ENCODE measurements at places on chromosomes 7 and 10.

- no peak for DNase-seq
Measured at GRCh38 chr7:20033621-20034400, 183.4 kb downstream of the MACC1 start.

GRCh38 chr7:92841192-92841591 is 4.8 kb upstream of the CDK6 start:
- DNase-seq, result no peak

GRCh38 chr7:47291461-47292081 is 290.3 kb downstream of the TNS3 start:
- DNase-seq, result no peak

DNA sequence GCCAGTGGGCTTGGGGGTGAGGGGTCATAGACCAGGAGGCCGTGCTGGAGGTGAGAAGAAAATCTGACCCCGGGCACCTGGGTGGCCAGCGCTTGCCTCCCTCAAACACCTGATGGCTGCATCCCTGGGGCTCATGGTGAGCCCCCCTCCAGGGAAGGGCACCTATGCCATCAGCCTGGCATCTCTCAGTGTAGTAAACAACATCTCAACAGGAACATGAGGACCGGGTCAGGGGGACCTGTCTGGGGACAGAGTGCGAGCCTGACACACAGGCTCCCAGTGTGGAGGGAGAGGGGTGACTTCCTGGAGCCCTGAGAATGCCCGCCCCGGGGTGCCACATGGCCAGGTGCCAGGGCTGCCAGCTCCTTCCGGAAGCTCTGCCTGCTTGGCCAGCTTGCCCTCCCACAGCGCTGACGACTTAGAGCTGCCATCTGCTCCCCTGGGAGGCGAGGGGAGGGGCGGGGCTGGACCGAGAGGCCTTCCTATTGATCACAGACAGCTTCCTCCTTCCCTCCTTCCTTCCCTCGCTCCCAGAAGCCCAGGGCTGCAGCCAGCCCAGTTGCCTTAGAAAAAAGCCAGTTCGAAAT is 12.3 kb downstream of the STX1A start:
- DNase-seq, result no peak

DNA sequence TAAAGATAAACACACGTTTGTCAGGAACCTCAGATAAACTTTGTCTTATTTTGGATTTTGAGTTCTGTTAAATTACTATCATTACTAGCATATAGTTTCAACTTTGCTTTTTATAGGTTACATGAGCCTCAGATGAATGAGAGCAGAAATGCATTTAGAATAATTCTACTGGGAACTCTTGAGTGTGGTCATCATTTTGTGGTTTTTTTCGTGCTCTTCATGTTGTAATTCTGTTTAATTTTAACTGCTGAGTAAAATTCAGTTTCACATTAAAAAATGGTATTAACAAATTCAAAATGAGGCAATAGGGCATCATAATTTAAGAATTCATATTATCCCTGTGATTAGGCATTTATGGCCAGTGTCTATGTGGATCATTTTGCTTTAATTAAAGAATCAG is 72.9 kb downstream of the GNAI1 start:
- DNase-seq, result no peak

DNA sequence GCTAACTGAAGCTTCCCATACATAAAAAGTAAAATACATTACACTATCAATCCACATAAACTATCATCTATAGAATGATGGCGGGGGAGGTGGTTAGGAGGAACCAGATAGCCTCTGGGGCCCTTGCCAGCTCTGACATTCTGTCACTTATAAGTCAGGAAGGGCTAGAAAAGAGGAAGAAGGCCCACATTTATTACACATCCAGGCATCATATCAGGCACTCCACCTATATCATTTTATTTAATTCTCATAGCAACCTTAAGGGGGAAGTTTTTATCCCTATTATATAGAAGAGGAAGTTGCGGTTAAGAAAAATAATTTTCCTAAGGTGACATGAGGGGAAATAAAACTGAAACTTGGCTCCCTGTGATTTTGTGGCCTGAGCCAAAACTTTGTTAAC is 29.9 kb downstream of the HEPACAM2 start:
- DNase-seq, result no peak

DNA sequence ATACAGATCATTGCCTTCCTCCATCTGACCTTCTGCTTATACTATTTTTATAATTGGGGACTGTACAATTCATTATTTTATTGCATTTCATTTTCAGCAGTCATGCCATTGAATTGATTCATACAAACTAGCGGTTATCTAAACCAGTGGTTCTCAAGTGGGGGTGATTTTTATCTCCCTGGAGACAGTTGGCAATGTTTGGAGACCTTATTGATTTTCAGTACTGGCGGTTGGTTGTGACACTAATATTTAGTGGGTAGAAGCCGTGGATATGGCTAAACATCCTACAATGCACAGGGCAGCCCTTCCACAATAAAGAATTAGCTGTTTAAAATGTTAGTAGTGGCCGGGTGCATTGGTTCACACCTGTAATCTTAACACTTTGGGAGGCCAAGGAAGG is 765.9 kb downstream of the LRMDA start:
- no peak for DNase-seq

- DNase-seq, result no peak
Measured at GRCh38 chr7:135185471-135186260, 15.2 kb upstream of the CYREN start.

- no peak for DNase-seq
Measured at GRCh38 chr10:124641282-124642087, 102.7 kb downstream of the FAM53B start.

DNA sequence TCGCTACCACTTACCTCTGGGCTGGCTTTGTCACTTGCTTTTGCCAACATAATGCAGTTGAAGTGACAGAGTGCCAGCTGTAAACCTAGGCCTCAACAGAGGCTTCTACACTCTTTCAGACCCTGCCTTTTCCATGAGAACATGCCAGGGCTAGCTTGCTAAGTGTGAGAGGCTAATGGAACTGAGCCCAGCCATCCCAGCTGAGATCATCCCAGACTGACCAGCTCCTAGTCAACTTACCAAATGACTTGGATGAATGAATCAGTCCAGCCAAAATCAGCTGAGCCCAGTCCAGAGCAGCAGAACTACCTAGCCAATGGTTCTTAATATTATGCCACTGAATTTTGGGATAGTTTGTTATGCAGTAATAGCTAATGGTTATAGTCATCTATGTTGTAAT is 34.7 kb upstream of the MKLN1 start:
- no peak for DNase-seq

DNA sequence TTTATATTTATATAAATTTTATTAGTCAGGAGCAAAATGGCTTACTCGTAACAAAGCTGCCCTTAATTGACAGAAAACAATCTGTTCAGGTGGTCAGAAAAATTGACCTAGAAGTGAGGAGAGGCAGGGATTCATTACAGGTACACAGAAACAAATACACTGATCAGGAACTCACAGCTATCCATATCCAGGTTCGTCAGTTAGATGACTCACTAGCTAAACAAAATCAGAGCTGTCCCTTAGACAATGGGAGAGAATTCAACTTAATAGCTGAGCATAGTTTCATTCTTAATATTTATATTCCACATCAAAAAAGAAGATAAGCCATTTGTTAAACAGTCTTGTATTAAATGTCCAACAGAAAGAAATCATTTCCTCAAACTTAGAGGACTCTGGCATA is 41.7 kb downstream of the HYCC1 start:
- no peak for DNase-seq

GRCh38 chr10:102998399-102998907 is 80.4 kb downstream of the CNNM2 start:
- DNase-seq, result no peak

DNA sequence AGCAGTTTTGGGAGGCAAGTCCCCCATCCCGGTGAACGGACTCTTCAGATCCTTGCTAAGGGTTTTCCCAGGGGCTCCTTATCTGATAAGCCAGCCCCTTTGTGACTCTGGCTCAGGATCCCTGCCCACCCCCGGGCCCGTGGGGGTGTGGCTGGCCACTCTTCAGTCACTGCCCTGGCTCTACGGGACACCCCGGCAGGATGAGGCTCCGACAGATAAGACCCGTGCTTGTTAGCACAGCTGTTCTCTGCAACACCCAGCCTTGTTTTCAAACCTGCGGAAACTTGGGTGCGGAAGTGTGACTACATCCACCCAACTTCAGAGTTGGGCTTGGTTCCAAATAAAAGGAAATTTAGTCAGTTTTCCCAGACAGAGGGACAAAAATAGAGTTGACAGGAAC is 66.7 kb upstream of the PODXL start:
- no peak for DNase-seq

DNA sequence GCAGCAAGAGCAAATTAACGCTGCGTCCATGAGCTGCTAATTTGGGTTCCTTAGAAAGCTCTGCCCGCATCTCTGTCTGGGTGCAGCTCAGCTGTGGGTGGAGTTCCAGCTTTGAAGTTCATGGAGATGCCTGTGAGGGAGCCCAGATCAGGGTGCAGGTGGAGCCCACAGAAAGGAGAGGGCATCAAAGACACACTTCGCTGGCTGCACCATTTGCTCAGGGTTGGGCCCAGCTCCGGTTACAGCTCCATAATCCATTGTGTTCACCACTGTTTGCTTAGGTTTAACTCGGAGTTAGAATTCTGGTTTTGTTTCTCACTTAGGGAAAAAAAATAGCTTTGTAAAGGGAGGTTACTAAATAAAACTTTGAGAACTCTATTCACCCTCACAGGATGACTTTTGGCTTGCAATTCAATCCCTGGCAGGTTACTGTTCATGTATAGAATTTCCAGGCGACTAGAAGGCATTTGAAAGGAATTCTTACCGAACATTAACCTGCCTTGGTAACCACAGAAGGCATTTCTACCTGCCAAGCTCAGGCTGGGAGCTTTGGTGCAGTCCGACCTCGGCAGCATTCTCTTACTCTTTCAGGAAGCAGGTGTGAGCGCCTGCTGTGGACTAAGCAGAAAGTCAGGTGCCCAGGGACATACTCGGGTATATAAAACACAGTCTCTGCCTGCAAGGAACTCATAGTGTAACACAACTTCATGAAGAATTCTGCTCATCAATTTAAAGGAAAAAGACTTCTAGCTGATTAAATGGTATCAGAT is 179.5 kb upstream of the RNF32 start:
- no peak for DNase-seq

DNA sequence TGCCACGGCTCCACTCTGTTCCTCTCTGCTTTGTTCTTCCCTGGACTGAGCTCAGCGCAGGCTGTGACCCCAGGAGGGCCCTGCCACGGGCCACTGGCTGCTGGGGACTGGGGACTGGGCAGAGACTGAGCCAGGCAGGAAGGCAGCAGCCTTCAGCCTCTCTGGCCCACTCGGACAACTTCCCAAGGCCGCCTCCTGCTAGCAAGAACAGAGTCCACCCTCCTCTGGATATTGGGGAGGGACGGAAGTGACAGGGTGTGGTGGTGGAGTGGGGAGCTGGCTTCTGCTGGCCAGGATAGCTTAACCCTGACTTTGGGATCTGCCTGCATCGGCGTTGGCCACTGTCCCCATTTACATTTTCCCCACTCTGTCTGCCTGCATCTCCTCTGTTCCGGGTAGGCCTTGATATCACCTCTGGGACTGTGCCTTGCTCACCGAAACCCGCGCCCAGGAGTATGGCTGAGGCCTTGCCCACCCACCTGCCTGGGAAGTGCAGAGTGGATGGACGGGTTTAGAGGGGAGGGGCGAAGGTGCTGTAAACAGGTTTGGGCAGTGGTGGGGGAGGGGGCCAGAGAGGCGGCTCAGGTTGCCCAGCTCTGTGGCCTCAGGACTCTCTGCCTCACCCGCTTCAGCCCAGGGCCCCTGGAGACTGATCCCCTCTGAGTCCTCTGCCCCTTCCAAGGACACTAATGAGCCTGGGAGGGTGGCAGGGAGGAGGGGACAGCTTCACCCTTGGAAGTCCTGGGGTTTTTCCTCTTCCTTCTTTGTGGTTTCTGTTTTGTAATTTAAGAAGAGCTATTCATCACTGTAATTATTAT is 1.2 kb downstream of the CLDN4 start:
- DNase-seq, result no peak

DNA sequence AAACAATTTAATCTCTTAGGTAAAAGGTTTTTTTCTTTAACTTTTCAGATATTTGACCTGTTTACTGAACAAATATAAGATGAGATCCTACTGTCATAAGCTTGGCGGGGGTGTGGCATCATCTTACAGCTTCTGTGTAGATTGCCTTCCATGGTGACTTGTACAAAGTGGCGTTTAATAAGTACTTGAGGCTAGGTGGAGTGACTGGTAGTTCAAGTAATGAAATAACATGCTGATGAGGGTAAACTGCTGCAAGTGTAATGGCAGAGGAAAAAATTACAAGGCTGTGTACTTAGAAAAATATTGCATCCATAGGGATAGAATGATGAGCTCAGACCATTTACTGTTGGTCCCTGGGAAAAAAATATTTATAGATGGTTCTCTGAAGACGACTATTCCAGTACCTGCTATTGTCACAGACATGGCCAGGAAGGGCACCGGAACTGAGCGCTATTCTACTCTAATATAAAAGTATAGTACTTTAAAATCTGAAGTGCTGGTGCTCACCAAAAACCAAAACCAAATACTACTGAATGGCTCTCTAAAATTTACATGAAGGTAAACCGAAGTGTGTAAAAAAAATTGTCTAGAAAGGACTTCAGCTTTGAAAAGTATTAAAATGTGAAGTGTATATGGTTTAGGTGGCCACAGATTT is 42.4 kb downstream of the DNAH11 start:
- DNase-seq, result no peak

DNA sequence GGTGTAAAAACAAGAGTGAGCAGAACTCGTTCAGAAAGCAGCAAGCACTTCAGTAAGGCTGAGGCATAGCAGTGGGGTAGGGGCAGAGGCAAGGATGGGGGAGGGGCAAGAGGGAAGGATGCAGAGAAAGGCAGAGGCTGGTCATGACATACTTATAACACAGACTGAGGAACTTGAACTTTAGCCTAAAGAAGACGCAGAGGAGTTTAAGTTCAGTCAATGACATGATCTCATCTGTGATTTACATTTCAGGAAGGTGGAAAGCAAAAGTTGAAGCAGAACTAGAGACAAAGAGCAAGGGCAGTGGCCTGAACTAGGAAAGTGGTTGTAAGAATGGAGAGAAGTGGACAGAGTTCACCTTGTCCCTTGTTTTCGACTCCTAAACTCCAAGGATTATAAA is 15.8 kb downstream of the MACC1 start:
- no peak for DNase-seq

DNA sequence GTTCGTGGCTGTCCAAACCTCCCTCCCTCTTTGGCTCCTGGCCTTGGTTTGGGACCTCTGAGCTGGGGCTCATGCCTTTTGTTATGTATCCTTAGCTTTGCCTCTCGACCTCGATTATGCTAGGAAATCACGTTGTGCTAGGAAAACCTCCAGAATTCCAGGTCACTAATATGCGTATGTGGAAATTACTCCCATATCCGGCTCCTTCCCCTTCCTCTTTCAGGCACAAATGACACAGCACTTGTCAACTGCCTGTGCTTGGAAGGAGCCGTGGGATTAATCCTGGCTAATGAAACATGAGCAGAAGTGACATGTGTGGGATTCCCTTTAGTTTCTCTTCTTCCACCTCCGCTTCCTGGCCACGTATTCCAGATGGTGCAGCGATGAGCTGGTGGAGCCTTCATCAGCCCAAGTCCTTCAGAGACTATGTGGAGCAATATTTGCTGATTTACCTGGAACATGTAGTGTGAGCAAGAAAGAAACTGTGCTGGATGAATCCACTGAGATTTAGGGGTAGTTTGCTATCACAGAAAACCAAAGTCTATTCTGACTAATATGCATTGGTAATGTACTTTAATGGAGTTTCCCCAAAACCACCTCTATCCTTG is 149.2 kb downstream of the REEP3 start:
- no peak for DNase-seq

All from activated CD4-positive, CD25-positive, alpha-beta regulatory T cell treated with anti-CD3 and anti-CD28 coated beads, Interleukin-2, amount 50 U/mL, for 72 hours (primary cell).